ENCODE measurements at places on chromosomes 13 and 19.
A peak's percentile ranks its signal among the peaks of the same experiment; 100 is the strongest.

DNA sequence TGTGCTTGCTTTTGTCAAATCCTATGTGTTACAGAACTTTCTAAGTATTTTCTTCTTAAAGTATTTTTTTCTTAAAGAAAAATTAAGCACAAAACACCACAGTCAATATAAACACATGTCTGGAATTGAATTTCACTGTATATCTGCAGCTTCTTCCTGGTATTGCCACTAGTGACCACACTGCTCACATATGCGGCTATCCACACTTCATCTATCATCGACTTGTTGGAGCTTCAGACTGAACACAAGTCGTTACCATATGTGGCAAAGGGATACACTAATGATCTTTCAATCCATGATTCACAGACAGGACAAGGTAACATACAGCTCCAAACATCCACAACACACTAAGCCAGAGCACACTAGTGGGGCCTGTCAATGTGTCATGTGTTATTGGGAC lies 498.4 kb upstream of the ARGLU1 start:
- DNase-seq: no peak

DNA sequence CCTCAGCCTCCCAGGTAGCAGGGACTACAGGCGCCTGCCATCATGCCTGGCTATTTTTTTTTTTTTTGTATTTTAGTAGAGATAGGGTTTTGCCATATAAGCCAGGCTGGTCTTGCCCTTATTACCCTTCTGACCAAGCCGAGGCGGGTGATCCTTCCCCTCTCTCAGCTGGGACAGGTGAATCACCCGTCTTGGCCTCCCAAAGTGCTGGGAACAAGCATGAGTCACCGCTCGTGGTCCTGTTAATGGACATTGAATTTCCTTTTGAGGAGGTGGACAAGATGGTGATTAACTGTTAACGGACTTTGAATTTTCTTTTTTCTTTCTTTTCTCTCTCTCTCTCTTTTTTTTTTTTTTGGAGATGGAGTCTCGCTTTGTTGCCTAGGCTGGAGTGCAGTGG lies 10.6 kb downstream of the CD70 start:
- no peak for DNase-seq

- no peak for DNase-seq
Measured at GRCh38 chr19:30848636-30849425, 476.6 kb downstream of the ZNF536 start.

GRCh38 chr13:64234255-64234654 lies 2818.6 kb upstream of the PCDH20 start:
- DNase-seq: no peak

DNA sequence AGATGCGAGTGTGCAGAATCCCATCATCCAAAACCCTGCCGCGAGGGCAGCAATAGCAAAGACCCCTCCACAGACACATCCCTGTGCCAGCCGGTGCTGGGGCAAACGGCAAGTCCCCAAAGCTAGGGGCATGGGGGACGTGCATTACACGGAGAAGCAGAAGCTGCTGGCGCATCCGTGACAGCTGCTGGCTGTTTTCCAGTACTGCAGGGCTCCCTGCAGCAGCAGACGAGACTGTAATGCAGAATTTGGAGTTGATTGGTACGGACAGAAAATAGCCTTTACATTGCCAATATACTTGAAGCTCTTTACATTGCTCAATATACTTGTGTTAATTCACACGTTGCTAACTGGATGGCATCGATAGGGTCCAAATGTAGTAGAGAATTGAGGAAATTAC lies 77.2 kb upstream of the TMTC4 start:
- no peak for DNase-seq

DNA sequence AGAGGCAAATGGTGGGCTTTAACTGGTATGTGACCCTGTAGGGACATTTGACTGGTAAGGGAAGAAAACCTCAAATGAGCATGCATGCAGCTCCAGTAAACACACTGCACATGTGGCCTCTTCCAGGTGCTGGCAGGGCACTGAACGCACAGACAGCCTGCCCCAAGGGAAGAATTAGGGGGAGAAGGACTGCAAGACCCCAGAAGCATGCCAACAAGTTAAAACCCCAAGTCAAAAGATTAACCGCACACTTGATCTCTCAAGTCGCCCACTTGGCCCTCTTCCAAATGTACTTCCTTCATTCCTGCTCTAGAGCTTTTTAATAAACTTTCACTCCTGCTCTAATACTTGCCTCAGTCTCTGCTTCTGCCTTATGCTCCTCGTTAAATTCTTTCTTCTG lies 46.9 kb upstream of the SLITRK1 start:
- DNase-seq: no peak

DNA sequence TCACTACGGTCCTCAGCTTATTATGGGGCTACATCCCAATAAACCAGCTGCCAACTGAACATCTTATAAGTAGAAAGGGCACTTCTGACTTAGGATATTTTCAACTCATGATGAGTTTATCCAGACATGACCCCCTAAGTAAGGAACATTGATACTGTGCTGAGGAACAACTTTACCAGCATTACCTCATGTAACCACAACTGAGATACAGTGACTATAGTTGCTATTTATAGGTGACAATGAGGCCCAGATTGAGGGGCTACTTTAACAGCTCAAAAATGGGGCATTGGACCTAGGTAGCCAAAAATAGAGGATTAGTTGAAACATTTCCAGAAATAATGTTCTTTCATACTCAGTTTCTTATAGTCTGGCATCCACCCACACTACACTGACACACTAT lies 26.8 kb downstream of the SKA3 start:
- no peak for DNase-seq

DNA sequence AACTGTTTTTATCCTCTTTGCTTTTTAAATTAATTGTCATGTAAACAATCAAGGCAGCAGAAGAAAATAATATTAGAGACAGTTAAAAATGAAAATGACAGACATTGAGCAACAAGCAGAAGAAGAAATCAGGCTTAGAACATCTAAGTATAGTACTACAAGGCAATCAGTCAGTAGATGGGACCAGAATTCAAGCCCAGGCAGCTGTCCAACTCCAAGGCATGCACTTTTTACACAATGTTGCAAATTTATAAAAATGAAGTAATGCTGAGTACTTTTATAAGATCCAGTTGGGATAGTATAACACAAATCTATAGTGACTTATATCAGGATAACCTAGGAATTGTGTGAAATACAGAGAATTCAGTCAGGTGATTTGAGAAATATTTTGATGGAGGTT lies 2815.8 kb downstream of the PCDH9 start:
- DNase-seq: no peak

DNA sequence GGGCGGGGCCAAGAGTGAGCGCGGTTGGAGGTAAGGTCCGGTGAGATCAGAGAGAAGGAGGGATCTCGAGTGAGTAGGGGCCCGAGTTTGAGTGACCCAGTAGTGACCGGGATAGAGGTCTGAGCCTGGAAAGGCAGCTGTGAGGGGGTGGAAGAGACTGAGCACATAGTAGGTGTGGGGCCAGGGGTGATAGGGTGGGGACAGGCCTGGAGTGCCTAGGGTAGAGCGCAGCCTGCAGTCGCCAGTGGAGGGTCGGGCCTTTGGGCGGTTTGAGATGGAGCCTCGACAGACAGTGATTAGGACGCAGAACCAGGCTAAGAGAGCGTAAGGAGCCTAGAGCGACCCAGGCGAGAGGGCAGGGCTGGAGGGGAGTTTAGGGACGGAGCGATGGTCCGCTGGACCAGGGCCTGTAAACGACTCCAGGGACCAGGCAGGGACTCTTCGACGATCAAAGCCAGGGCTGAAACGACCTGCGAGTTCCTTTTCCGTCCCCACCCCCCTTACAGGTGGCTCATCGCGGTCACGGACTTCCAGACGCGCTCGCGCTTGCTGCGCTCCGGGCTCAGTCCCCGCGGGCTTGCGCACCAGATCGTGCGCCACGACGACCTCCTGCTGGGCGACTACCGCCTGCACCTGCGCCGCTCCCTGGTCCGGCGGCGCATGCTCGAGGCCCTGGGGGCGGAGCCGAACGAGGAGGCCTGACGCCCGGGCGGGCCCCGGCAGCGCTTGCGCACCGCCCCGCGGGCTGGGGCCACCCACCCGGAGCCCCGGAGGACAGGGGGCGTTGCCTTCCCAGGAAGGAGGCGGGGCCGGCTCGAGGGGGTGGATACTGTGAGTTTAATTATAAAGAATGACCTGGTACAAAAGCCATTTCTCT lies 9.4 kb downstream of the C19orf81 start:
- peak; percentile 88 for DNase-seq

- no peak for DNase-seq
Measured at GRCh38 chr13:41995946-41996345, 35.0 kb upstream of the VWA8 start.

DNA sequence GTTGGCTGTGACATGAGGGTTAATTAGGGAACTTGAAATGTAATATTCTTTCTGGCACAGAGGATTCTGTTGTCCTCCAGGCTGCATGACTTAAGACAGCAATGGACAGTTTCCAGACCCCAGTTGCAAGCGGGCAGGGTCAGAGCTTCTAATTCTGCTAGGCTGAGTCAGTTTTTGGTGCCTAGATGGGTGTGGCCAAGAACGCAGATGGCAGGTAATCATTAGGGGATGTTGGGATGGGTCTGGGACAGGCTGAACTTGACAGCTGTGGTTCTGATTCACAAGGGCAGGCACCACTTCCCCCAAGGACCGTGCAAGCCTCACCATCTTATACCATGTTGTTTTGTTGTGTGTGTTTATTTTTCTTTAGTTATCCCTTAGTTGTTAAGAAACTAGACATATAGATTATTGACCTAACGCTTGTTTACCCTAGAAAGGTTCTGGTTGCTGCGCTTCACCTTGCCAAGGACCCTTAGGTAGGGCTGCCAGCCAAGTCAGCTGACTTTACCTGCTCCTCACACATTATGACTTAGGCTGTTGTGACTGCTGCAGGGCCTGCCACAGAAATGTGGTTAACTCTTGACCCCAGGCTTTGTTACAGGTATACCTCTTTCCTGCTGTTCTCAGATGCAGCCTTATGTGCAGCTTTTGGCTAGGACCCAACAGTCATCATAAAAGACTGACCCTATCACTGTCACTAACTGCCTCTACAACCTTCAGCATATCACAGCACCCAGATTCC lies 117.7 kb upstream of the KLF12 start:
- no peak for DNase-seq

DNA sequence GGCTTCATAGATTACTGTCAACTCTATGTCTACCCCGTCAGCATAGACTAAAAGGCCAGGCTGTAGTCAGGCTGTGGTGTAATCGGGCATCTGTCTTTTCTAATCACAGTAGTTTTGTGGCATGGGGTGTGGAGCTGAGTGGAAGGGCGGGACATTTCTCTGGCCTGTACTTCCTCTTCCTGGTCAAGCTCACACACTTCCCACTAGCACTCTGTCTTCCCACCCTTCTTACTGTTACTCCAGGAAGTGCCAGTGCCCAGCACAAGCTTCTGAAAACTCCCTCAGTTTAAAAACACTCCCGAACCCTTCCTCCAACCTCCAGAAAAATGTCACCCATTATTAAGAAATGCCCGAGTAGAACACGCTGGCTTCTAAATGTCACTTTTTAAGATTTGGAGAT lies 229.8 kb downstream of the KLF5 start:
- no peak for DNase-seq

- DNase-seq: peak; percentile 73
Measured at GRCh38 chr13:94710881-94711560, 1.3 kb downstream of the SOX21 start.

DNA sequence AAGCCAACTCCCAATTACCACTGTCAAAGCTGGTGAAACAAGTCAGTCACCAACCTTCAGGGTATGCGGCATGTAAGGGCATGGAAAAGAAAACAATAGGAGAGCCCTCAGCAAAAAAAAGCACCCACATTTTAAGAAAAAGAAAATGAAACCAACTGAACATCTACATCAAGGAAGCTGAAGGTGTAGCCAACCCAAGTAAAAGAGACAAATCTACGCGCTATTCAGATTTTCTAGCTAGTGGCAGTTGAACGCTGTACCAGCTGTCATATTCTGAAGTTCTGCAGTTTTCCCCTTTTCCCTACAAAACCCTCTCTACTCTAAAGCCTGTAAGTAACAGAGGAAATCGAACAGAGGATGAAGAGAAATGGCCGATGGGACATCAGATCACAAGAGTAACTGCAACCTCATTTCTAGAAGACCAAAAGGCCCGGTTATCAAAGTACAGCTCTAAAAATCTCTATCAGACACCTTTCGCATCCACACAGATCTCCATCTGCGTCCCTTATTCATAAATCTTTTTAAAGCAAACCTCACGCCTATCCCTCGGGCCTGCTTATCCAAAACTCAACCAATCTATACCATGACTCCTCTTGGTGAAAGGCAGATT lies 1.4 kb downstream of the MYCBP2 start:
- no peak for DNase-seq

GRCh38 chr13:99043831-99044231 lies 66.0 kb upstream of the DOCK9 start:
- DNase-seq: no peak

- no peak for DNase-seq
Measured at GRCh38 chr13:49681842-49682435, 9.3 kb downstream of the EBPL start.

GRCh38 chr19:33349319-33350289 lies 23.9 kb upstream of the CEBPG start:
- DNase-seq: no peak

- no peak for DNase-seq
Measured at GRCh38 chr19:19748249-19748938, 15.5 kb upstream of the ZNF14 start.

DNA sequence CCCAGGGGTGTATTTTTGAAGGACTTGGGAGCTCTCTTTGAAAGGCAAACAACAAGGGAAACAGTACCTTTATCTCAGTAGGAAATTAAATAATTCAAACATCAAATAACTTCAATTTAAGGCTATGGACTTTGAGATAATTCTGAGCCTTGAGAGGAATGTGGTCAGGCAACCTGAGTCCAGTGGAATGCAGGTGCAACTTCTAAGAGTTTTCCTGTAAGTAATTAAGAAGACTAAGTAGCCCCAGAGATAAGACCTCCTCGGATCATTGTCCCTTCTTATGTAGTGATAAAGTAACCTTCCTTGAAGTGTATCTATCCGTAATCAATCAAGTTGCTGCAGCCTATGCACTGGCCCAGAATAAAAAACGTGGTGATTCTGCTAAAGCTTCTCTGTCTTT lies 29.2 kb downstream of the ZNF701 start:
- no peak for DNase-seq

DNA sequence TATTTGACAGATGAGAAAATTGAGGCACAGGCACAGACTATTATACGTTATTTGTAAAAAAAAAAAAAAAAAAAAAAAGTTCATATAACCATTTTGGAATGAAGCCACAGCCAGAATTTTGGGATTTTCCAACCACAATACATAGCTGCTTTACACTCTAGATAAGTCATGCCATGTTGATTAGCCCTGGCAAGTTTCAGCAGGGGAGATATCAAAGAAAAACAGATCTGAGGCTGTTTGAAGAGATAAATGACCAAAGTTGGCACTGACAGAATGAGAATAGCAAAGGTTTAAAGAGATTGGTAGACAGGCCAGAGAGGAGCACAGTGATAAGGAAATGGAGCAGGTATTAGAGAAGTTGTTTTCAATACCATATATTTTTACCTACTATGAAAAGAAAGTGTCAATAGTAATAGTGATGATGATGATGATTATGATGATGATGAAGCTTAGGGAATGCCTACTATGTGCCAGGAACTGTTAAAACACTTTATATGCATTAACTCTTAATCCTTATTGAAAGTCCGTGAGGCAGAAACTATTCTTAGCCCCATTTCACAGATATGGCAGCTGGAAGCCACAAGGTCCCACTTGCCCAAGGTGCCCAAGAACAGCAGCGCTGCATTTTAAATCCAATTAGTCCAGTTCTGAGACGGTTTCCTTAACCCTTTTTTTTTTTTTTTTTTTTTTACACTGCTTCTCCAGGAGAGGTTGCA lies 105.5 kb downstream of the MBNL2 start:
- DNase-seq: no peak

GRCh38 chr19:55703790-55704215 lies 28.8 kb downstream of the EPN1 start:
- DNase-seq: peak; percentile 3

- DNase-seq: no peak
Measured at GRCh38 chr19:327291-328024, 17.1 kb downstream of the MIER2 start.
